Spleen (tissue), 13 donors: ENCODE measurements at places on chromosomes 4 and X. TPM values are rescaled to one million over a fixed set of nuclear protein-coding genes. Genes with fewer than 3 reads are reported as not detected.

DNA sequence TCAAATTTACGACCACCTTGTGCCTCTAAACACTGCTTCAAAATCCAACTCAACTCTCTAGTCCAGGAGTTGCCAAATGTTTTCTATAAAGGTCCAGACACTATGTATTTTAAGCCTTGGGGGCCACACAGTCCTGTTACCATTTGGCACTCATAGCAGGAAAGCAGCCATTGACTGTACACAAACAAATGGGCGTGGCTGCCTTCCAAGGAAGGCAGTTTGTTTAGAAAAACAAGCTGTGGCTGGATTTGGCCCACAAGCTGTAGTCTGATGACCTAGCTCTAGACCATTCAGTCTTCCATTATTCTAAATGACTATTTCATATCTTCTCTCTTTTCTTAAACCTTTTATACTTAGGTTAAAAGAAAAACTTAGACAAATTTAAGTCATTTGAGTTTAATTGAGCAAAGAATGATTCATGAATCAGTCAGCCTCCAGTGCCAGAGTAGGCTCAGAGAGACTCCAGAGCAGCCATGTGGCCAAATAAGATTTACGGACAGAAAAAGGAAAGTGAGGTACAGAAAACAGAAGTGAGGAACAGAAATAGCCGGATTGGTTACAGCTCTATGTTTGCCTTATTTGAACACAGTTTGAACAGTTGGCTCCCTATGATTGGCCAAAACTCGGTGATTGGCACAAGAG lies 825.8 kb upstream of the LCORL start:
- no peak overlapping the region for H3K4me3 ChIP-seq
- H3K4me1 ChIP-seq, result no peaks in the 10 kb centered on the region
- no peak for DNase-seq

The PNCK gene
- total RNA-seq, result not detected

DNA sequence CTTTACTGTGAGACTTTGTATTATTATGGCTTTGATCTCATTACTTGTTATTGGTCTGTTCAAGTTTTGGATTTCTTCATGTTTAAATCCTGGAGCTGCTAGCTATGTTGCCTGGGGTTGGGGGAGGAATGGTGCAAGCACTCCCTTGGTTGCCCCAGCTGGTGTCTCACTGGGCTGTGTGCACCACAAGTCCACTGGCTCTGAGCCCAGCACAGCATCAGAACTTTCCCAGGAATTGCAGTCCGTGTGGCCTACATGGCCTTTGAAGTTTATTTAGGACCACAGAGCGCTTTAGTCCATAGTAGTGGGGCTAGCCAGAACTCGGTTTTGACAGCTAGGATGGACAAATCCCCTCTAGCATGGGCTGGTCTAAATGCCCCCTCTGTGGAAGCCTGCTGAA lies 278.8 kb upstream of the RPS6KA3 start:
- no peak overlapping the region for H3K4me3 ChIP-seq
- H3K4me1 ChIP-seq, result no peaks in the 10 kb centered on the region
- DNase-seq, result no peak
- no peaks in the 10 kb centered on the region for H3K27me3 ChIP-seq
- H3K27ac ChIP-seq, result no peak overlapping the region
- H3K36me3 ChIP-seq, result no peaks in the 10 kb centered on the region

- H3K36me3 ChIP-seq, result peaks cover 57% of the 10 kb centered on the region
- no peak for DNase-seq
Observed at GRCh38 chr4:106149026-106149425, 167.0 kb downstream of the TBCK start.
